Mesenteric fat pad (tissue), 1 donor: ENCODE measurements at places on chromosomes 5 and 9. TPM values are rescaled to one million over a fixed set of nuclear protein-coding genes. Genes with fewer than 3 reads are reported as not detected.

Gene WWC1
- total RNA-seq, result 4.2 TPM

Gene TMEM267
- 11.0 TPM for total RNA-seq

Gene ZNF454
- total RNA-seq, result 1.8 TPM

Gene CCDC183
- total RNA-seq, result 0.71 TPM

Gene FAM219A
- 53.9 TPM for total RNA-seq

Gene LOX
- total RNA-seq, result 46.3 TPM

Gene MARCOL
- total RNA-seq, result not detected

Gene PCDHB4
- total RNA-seq, result 2.5 TPM

Gene WHRN
- 5.5 TPM for total RNA-seq

Gene CYLC2
- not detected for total RNA-seq

Gene ZNF483
- 2.2 TPM for total RNA-seq

Gene FBN2
- total RNA-seq, result 1.4 TPM

Gene PKD2L2
- not detected for total RNA-seq

GRCh38 chr5:89827960-89828359 lies 581.6 kb downstream of the CETN3 start:
- DNase-seq, result no peak

DNA sequence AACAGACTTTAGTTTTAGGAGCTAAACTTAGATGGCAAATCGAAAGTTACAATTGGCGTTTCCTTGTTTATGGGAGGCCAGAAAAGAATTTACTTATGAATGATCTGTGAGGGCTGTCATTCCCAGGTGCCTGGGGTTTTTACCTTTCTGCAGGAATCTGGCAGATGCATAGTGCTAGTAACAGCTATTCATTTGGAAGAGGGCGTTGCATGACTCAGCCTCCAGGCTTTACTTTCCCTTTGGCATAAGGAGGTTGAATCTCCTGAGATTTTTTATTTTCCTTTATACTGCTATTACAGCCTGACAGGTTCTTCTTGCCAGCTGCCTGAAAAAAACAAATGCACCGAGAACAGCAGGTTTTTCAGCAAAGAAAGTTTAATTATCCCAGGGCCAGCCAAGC lies 30.0 kb downstream of the CARD6 start:
- no peak for DNase-seq

DNA sequence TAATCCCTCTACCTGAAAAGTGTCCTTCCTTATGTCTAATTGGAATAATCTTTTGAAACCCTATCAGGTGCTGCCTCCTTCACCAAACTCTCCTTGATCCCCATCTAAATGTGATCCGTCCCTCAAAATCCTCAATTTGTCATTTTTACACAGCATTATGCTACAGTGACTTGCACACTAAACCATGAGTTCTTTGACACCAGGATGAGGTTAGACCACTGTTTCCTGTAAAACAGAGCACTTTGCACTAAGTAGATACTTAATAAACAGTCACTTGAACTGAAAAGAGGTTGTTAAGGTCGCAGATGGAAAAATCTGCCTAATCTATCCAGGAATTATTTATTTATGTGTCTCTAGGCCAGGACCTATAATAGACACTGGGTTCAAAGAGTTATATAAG lies 44.2 kb upstream of the TLX3 start:
- no peak for DNase-seq

DNA sequence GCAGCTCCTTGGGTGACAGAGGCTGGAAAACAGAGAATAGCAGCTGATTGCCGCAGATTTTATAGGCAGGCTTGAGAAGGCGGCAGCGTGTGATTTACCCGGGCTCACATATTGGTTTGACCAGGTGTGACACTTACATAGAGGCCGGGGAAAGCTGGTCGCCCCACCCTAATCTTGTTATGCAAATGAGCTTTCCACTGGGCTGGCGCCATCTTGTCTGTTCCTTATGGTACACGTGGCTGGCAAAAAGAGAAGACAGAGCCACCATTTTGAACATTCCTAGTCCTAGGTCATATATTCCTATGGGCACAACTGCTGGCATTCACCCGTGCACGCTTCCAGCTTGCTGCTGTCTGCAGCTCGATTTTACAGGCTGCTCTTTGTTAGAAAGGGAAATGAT lies 11.3 kb upstream of the SPZ1 start:
- DNase-seq, result peak; percentile 82

DNA sequence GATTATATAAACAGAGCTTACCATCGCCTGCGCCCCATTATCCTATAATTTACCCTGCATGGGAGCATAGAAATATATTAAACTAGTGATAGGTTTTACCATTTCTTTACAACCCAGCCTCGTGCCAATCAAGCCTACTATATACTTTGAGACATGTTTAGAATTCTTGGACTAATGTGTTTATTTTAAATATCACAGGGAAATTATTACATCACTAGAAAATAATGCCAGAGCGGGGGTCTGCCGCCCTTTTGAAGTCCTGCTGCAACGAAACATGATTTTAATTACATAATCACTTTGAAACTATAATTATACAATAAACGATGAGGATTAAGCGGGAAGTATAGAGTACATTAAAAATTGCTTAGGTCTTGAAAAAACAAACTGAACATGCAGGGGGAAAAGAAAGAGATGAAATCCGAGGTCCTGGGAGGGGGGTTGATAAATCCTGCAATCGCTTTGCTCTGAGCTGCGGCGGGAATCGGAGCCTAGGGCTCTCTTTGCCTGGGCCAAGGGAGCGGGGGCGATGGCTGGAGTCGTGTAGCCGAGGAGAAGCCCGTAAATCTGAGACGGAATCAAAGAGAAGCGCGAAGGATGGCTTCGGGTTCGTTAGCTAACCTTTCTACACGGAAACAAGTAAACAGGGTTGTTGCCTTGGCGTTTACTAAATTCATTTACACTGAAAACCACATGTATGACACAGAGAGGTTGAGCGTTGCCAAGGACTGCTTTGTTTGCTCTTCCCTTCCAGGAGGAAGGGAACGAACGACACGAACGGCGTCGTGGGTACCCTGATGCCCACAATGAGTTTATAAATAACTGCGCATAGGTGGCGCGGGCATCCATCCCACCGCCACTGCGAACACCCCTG lies 127.6 kb downstream of the TMEM174 start:
- no peak for DNase-seq

DNA sequence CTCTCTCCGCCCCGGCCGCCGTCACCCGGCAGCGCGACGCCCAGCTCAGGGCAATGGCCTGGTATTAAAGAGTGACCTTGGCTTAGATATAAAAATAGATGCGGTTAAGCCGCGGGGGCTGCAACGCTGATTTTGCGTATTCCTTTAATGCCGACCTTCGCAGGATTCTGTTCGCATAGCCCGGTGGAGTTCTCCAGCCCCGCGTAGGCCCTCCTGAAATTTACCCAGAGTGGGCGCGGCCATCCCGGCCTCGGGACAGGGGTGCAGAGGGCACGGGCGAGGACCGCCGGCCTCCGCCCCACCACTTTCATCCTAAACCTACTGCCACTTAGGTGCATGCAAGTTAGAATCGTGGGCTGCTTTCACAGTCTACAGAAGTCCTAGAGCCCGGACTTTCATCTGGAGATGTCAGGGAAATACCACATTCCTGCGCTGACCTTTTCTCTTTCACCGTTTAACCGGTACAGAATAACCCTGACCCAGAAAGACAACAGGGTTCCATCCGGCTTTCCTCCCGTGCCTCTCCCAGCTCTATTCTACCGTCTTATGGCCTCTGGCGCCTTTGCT lies 492 bp upstream of the FAM169A start:
- no peak for DNase-seq

GRCh38 chr5:137696481-137696880 lies 39.4 kb downstream of the KLHL3 start:
- DNase-seq, result no peak

DNA sequence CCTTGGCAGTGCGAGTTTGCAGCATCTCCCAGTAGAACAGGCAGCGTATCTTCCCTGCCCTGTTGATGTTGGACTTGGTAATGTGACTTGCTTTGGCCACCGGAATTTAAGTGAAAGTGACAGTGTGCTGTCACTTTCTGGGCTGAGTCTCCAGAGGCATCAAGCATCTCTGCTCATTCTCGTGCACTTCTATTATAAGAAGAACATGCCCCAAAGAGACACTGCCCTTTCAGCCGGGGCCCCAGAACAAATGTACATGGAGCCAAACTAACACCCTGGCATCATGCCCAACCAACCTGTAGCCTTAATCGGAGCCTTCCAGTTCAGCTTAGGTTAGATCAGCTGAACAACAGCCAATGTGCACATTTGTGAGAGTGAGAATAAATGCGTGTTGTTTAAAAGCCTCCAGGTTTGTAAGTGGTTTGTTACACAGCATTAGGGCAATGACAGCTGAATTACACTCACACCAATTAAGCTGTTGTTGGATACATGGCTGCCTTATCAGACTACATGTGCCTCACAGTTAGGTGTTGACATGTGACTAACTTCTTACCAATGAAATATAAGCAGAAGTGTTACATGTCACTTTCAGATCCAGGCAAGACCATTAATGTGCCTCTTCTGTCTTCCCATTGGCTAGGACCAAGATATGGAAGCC lies 22.1 kb upstream of the FRMD3 start:
- no peak for DNase-seq

DNA sequence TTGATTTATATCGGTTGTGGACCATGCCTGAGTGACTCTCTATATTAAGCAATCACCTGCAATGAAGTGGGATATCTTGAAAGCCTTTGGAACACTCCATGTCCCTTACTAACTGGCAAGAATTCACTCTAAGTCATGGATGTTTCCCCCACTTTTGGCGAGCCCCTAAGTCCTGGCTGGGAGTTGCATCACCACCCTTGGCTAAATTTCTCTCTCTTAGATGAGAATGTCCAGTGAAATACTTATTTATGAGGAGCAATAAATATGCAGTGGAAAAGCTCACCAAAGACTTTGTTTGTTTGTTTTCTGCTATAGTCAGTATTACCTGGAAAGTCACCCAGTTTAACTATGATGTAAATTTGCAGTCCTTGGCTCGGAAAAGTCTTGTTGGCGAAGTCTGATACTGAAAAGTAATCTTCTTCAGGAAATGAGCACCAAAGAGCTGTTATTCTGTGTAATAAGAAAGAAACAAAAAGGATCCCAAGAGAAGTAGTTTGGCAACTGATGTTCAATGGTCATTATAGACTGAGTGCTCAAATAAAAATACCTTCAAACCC lies 333.8 kb downstream of the DMRT2 start:
- no peak for DNase-seq

GRCh38 chr9:135937521-135938489 lies 23.4 kb downstream of the UBAC1 start:
- DNase-seq, result no peak

- DNase-seq, result no peak
Measured at GRCh38 chr5:41275813-41276512, 62.6 kb upstream of the C6 start.

GRCh38 chr5:127299678-127300077 lies 9.1 kb downstream of the MEGF10 start:
- DNase-seq, result no peak

- DNase-seq, result peak; percentile 20
Measured at GRCh38 chr5:2276101-2276500, 393.4 kb upstream of the IRX4 start.

DNA sequence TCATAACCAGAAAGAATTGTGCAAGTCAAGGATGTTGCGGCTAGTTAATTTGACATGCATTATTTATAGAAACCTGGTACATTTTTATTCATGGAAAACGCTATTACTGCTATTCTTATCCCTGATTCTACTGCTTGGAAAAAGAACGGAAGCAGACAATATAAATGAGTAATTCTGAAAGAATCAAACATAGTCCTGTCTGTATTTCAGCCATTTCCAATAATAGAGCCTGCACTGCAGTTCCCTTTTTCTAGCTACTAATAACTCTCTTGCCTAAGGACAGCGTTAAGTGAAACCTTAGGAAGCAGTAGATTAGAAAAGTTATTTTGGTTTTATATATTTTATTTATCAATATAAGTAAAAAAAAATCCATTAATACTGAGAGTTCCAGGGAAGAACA lies 414.9 kb downstream of the CYLC2 start:
- no peak for DNase-seq

- DNase-seq, result no peak
Measured at GRCh38 chr5:151106043-151106442, 25.2 kb upstream of the TNIP1 start.

DNA sequence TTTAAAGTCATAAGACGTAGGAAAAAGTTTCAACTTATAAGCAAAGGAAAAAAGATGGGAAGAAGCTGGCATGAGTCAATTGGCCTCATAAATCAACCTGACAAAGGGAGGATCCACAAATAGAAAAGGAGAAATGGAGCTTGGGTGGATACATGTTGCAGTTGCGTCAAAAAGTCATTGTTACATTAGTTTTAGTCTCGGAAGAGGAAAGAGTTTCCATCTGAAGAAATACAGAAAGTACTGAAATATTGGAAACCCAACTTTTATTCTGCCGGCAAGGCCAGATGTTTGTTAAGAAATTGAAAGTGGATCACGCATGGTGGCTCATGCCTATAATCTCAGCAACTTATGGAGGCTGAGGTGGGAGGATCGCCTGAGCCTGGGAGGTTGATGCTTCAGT lies 11.3 kb upstream of the TIMD4 start:
- no peak for DNase-seq

GRCh38 chr5:9197881-9198260 lies 348.0 kb downstream of the SEMA5A start:
- no peak for DNase-seq

DNA sequence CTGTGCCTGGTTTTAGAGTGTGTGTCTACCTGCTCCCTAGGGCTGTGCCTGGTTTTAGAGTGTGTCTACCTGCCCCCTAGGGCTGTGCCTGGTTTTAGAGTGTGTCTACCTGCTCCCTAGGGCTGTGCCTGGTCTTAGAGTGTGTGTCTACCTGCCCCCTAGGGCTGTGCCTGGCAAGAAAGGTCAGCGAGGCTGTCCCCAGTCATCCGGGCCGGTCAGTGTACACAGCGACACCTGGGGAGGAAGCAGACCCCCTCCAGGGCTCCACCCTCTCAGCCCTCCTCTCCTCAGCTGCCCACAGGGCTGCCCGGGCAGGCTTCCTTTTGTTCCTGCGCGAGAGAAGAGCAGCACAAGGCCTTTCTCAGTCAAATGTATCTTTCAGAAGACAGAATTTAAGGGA lies 4.1 kb downstream of the NRARP start:
- DNase-seq, result no peak

DNA sequence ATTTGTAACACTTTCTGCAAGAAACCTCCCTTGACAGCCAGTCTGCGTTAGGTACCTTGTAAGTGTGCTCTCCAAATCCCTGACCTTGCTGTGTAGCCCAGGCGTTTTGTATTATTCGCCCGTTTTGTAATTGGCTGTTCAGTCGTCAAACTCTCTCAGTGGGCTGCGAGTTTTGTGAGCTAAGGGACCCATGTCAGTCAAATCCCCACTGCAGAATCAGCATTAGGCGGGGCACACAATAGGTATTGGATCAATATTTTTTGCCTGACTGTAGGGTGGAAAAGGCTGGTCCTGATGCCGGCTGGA lies 665 bp downstream of the DNAJC18 start:
- no peak for DNase-seq

GRCh38 chr5:150502106-150502505 lies 5.8 kb upstream of the NDST1 start:
- DNase-seq, result no peak

GRCh38 chr5:143347698-143348344 lies 55.7 kb downstream of the NR3C1 start:
- DNase-seq, result no peak

DNA sequence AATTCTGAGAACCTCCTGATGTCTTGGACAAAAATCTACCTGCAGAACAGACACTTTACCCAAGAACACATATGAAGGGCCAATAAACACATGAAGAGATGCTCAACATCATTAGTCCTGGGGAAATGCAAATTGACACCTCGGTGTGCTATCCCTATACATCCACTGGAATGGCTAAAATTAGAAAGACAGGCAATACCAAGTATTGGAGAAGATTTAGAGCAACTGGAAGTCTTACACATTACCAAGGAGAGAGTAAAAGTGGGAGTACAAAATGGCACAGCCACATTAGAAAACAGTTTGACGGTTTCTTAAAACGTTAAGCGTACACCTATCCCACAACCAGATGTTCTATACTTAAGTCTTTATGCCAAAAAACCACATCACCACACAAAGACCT lies 3.3 kb upstream of the TDRD7 start:
- no peak for DNase-seq
